ENCODE measurements at places on chromosomes 7 and 10.
A peak's percentile ranks its signal among the peaks of the same experiment; 100 is the strongest.

GRCh38 chr10:64206409-64206808, 685.2 kb downstream of the REEP3 start:
- DNase-seq, result no peak

GRCh38 chr10:96133135-96133534, 3.0 kb downstream of the ZNF518A start:
- DNase-seq, result no peak

- no peak for DNase-seq
Observed at GRCh38 chr7:7504910-7505704, 30.6 kb downstream of the COL28A1 start.

DNA sequence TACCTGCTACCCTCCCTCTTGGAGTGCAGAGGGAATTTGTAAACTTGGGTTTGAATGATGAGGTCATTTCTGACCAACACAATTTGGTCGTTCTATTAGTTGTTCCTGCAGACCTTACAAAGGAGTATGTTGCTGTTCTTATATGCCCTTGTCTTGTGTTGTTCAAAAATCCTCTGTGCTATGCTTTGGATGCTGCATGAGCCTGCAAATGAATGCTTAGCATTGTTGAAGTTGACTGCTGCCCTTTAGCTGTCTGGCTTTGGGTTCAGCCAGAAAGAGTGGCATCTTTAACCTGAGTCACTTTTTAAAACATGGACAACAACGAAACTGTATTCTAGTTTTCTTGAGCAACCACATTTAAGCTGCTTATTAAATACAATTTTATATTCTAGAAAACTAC, 80.3 kb downstream of the SND1 start:
- DNase-seq, result no peak

DNA sequence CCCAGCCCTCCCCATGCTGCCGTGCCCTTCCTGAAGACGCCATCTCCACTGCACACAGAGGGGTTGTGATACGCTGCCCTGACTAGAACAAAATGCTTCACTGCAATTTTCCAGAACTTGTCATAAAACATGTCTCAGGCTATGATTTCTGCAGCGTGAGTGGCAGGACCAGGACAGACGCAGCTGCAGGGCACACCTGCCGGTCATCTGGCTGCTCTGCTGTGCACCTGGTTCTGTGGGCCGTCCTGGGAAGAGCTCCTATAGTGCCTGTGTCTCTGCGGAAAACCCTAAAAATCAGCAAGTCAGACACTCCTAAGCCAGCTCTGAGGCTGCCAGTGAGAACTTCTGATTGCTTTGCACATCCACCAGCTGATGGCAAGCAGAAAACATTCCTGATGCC, 39.7 kb upstream of the DIP2C start:
- no peak for DNase-seq

- DNase-seq, result no peak
Observed at GRCh38 chr10:535952-536351, 153.5 kb downstream of the DIP2C start.

DNA sequence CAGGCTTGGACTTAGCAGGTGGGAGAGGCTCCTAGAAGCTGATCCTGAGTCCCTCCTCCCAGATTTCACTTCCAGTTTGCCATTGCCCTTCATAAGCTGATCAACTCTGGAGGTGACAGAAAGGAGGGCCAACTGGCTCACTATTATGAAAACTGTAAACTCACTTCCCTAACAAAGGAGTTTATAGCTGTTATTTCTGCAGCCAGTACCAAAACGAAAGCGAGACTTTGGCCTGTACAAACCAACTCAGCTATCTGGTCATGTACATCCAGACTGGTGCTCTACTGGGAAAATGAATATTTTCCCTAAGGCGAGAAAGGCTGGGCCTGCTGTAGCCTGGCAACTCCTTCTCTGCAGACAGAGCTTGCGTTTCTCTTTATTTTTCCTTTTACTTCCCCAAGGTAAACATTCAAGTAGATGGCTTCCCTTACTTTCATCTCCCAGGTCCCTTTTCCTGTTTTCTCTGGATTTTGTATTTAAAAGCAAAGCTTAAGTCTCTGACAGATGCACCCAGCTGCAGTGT, 54.7 kb downstream of the GALNT17 start:
- DNase-seq, result no peak

- no peak for DNase-seq
Observed at GRCh38 chr10:128522551-128523308, 396.5 kb upstream of the MKI67 start.

DNA sequence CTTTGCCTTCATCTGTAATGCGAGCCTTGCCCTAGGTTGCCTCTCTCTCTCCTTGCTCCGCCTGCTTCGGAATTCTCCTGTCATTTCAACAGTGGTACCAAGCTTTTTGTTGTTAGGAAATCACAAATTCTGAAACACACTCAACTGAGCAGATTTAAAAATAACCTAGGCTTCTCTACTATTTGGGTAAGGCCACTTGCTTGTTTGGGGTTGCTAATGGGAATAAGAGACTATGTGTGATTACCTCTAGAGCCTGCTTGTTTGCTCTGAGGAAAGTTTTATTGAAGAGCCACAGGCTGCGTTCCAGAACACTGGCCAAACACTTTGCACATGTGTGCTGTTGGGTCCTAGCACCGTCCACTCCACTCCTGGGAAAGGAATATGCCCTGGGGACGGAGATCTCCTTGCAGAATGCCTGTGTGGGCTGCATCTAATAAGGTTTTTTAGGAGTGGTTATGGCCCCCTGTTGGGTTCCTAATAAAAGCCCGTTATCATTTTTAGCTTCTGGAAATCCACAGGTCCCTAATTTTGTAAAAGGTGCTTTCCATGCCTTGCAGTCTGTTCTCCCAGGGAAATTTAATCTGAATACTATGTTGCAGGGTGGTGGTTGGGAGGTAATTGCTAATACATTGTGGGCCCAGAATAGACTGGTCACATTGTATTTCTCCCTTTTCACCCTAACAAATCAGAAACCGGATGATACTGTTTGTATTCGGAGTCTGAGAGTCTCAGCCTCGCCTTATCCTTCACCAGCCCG, 68.7 kb upstream of the KLF6 start:
- DNase-seq, result no peak

DNA sequence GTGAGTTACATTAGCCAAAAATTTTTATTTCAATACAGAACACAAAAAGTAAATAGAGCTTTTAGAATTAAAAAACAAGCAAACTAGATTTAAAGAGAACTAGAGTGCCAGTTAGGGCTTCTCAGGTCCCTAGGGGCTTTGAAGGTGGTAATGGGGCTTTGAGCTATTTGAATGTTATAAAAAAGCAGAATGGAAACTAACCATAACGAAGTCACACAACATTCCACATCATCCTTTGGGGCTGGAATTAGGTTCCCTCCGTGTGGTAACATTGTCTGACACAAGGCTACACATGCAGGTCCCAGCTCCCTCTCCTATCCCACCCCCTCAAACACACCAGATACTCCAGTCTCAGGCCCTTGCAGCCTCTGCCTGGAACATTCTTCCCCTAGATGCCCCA, 15.3 kb downstream of the JAZF1 start:
- DNase-seq, result no peak

DNA sequence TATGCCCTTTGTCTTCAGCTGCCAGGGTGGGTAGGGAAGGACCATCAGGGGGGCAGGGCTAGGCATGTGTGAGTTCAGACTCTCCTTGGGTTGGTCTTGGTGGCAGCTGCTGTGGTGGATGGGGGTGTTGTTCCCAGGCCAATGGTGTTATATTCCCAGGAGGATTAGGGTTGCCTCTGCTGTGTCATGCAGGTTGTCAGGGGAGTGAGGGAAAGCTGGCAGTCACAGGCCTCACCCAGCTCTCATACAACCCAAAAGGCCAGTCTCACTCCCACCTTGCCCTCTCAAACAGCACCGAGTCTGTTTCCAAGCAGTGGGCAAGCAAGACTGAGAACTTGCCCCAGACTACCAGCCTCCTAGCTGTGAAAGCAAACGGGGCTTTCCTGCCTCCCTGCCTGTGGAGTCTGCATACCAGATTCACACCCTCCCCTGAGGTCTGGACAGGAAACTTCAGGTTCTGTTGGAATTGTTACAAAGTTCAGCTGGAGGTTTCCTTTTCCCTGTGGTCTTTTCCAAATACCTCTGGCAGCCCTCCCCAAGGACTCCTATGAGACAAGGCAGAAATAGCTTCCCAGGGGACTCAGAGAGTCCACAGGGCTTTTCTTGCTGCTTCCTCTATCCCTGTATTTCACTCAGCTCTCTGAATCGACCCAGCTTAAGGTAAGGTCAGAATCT, 1.4 kb downstream of the HYAL4 start:
- no peak for DNase-seq

- peak; percentile 53 for DNase-seq
Observed at GRCh38 chr7:94510582-94511496, 1.2 kb downstream of the CASD1 start.

DNA sequence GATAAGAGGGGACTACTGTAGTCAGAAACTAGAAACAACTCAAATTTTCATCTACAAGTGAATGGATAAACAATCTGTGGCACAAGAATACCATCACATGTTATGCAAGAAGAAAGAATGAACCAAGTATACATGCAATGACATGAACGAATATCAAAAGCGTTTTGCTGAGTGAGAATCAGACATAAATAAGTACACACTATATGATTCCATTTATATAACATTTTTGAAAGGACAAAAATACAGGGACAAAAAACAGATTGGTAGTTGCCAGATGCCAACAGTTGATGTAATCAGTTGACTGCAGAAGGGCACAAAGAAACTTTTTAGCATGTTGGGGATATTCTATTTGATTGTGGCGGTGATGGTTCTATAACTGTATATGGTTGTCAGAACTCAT, 33.6 kb downstream of the CTNNA3 start:
- no peak for DNase-seq

- no peak for DNase-seq
Observed at GRCh38 chr10:83543691-83544462, 595.4 kb upstream of the GHITM start.

GRCh38 chr10:11797281-11797680, 25.9 kb upstream of the PROSER2 start:
- DNase-seq, result no peak

DNA sequence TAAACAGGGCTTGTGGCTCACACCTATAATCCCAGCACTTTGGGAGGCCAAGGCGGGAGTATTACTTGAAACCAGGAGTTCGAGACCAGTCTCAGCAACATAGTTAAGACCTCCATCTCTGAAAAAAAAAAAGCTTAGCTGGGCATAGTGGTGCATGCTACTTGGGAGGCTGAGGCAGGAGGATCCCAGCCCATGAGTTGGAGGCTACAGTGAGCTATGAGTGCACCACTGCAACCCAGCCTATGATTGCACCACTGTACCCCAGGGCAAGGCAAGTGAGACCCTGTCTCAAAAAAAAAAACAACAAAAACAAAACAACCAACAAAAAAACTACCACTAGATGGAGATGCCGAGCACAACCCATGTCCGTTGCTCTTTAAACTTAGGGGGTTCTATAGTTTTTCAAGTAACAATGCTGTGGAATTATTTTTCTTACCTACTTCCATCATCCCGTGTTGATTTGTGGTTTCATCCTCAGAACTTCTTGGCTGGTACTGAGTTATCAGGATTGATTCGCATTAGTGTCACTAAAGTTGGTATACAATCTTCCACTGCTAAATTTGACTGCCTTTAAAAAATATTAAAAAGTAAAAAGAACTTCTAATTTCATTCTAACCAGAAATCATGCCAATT, 12.2 kb upstream of the REPIN1 start:
- DNase-seq, result no peak

- DNase-seq, result no peak
Observed at GRCh38 chr10:129637010-129637409, 170.0 kb downstream of the MGMT start.

DNA sequence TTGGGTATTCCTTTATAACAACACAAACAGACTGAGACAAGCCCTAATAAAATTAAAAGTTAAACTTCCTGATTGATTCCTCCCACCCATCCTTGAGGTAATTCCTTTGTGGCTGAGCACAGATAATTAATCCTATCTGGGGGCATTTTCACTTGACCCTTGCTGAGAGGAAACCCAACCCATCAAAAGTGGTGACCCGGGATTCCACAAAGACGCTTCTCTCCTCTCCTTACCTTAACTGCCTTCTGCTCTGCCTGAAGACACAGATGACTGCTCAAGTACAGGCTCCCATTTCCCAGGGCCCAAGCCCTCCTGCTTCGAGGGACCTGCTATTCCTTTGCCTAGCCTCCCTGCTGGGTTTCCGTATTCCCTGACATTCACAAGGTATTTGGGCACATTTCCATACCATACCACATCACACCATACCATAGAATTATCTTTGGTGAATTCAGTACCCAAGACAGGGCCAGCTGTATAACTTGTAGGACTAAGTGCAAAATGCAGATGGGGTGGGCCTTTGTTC, 9.8 kb upstream of the MAPK8 start:
- DNase-seq, result no peak

DNA sequence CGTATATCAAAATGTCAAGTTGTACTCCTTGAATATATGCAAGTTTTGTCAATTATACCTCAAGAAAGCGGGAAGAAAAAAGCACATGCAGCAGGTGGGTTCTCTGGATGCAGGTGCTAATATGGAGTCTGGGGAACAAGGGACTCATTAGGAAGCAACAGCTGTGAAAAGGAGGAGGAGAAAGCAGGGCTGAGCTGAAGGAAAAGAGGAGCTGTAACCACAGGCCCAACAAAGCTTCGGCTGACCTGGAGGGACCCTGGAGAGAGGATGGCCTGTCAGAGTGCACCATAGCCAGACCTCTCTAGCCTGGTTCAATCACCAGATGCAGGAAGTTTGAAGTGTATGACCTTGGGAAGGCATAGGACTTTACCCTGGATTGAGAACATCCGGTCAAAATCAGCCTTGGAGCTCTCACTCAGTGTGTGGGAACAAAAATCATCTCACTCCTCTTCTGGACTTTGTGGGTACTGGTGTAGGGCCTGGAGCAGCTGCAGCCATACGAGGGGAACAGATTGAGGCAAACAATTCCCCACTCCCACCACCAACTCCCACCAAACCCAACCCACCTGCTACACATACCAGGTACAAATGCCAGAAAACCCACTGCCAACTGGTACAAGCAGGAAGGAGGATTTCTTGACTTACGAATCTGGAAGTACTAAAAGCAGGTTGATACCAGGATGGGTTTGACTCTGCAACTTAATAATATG, 36.7 kb downstream of the NPTX2 start:
- DNase-seq, result no peak

DNA sequence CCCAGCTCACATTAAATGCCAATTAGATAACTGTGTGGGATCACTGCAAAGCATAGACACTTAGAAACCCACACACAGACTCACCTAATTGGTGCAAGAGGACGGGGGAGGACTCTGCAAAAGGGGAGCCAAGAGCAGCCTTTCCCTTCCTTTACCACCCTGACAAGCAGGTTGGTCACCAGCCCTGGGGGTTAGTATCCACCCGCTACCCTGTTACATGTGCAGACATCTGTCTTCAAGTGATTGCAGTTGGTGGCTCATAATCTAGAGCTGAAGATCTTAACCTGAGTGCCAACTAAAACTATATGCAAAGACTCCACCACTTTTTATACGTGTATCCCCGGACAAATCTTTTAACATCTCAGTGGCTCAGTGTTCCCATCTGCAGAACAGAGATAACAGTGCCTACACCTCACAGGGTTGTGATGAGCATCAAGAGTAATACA, 56.9 kb downstream of the SORBS1 start:
- no peak for DNase-seq

Data from Right ventricle myocardium superior (tissue), 1 donor.